ENCODE measurements at places on chromosomes 4 and X. TPM values are rescaled to one million over a fixed set of nuclear protein-coding genes. Genes with fewer than 3 reads are reported as not detected.

DNA sequence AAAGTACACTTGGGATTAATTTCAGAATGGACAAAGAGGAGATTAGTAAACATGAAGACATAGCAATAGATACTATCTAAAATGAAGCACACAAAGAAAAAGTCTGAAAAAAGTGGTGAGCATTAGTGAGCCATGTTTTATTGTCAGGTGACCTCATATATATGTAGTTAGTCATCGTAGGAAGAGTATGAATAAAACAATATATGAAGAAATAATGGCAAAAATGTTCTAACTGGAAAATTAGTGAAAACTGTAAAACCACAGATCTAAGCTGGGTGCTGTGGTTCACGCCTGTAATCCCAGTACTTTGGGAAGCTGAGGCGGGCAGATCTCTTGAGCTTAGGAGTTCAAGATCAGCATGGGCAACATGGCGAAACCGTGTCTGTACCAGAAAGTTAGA, 67.9 kb downstream of the RBPJ start:
- no peak for DNase-seq

DNA sequence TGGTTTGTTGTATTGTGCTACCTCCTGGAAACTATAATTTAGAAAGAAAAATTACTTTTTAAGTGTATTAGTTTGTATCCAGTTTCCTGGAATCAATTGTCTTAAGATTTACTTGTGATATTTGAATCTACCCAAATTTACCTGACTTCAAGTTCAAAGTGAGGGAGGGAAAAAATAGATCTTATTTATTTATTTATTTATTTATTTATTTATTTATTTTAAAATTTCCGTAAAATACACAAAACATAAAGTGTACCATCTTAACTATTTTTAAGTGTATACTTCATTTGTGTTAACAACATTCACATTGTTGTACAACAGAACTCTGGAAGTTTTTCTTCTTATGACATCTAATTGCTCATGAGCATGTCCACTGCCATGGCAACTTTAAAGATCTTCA, 356.0 kb downstream of the DACH2 start:
- DNase-seq = no peak

DNA sequence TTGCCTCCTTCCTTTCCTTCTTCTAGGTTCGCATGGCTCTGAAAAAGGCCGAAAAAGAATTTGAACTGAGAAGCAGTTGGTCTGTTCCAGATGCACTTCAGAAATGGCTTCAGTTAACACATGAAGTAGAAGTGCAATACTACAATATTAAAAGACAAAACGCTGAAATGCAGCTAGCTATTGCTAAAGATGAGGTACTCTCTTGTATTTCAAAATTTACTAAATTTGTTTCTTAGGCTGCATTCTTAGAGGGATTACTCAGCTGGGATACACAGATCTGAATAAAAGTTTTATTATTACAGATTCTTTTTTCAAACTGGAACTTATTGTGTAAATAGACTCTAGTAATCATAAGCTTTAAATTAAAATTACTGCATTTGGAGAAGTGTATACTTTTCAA, 146.9 kb downstream of the STIM2 start:
- no peak for DNase-seq

DNA sequence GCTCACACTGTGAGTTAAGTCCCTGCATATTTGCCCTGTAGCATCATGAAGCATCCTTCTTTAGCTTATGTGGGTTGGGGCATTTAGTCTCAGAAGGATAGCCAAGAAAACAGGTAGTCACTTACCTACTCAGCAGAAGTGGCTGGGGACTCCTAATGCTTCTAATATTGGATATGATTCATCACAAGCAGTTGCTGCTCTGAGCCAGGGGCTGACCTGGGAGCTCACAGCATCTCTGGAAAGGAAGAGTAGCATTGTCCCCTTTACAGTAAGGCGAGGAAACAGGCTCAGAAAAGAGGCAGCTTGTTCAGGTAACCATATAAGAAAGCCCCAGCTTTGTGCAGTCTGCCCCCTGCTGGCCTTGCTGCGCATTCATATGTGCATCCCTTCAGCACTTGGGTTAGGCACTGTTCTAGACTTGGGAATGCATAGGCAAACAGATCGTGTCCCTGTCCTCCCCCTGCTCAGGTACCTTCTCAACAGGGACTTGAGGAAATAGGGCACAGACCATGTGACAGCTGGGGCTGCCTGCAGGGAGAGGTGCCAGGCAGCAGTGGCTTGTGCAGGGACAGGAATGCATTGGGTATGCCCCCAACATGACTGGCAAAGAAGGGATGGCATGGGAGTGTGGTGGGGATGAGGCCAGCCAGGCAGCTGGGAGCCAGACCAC, 35.7 kb upstream of the TBC1D14 start:
- no peak for DNase-seq

GRCh38 chr4:134160211-134160610, 41.4 kb downstream of the PABPC4L start:
- no peak for DNase-seq

- DNase-seq = no peak
Measured at GRCh38 chr4:39786838-39787237, 88.9 kb downstream of the UBE2K start.

- DNase-seq = no peak
Measured at GRCh38 chrX:93332329-93332728, 341.0 kb downstream of the NAP1L3 start.

The CYTL1 gene
- polyA plus RNA-seq = 9.0 TPM

The UGT2B10 gene
- polyA plus RNA-seq = 0.76 TPM

The ZNF330 gene
- polyA plus RNA-seq = 58.5 TPM

The CYSLTR1 gene
- 2.4 TPM for polyA plus RNA-seq

Measured in left renal pelvis (tissue), 4 donors.